DMS79 (cell line): ENCODE measurements at places on chromosomes 12 and 14.

DNA sequence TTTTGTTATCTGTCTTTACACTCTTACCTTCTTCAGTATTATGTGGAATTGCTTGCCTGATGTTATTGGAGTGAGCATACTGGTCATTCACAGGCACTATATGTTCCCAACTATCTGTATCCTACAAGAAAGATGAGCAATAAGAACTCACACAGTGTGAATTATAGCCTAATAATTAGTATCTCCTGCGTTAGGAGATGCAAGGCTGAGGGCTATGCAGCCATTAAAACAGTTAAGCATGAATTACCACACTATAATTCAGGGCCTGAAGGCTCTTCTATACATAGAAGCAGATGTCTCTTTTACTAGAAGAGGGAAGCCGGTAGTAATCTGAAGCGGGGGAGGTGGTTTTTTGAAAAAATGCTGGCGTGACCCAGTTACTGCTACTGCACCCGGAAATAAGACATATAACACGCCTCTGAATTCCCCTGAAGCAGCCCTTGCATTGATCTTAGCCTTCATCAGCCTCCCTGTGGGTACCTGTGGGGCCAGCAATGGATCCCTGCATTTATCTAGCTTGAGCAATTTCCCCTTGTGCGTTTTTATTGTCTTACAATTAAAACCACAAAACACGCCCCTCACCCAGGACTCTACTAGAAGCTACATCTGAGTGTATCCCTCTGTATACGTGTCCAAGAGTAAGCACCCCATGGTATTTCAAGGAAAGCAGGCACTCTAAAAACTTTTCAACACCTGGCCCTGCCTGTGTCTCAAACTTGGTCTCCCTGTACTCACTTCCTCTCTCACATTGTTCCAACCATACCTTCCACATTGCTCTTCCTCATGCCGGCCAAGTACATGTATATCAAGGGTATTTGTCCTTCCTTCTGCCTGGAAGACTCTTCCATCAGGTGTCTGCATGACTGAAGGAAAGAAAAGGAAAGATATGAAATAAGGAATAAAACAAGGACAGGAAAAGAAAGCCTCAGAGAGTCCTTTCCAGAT, 210.9 kb upstream of the ARID2 start:
- DNase-seq: no peak

GRCh38 chr12:2753536-2753935, 41.2 kb upstream of the FKBP4 start:
- DNase-seq: no peak

DNA sequence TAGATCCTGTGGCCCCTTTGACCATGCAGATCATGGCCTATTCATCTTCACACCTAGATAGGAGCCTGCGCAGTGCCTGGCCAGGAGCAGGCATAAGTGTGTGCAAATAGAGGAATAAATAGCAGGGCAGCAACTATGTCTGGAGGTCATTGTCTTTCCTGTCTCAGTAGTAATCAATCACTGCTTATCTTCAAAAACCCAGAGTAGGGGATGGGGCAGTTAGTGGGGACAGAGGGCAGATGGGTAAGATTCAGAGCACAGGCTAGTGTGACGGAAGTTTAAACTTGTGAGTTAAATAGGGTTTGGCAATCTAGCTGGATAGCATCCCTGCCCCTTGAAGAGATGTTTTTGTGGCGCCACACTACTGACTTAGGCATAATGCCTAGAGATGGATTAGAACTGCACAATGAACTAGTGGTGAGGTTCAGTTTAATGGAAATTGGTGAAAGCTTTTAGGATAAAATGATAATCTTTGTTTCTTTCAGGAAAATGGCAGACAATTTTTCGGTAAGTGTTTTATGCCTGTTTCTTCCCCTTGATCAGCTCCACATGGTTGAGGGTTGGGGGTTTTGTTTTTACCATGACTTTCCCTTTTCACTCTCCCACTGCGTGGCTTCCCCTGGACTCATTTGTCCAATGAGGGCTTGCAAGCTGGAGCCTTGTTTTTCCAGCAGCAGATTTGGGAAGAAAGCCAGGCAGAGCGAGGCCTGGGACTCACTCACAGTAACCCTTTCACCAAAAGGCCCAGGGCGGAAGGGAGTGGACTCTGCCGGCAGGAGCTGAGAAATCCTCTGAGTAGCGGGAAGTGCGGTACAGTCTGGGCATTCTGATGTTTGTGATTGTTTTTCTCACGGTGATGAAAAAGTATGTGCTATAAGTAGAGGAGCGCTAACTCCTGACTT, 8.1 kb downstream of the LGALS3 start:
- DNase-seq: no peak

DNA sequence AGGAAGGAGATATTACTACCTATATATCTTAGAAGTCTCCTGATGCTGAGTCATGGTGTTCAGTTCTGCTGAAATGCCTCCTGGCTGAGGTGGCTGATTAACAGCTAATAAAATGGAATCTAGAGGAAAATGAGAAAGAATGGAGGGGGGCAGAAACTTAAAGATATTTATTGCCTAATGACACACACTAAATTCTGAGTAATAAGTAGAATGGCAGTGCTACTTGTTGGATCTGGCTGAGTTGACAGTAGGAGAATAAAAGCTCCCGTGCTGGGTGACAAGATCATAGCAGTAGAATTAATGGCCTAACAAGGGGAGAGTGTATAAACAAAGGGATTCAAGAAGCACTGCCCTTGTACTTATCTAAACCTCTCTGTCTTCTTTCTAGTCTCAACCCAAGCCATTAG, 137.5 kb downstream of the CNTN1 start:
- no peak for DNase-seq

GRCh38 chr14:33307691-33308251, 369.1 kb downstream of the NPAS3 start:
- peak; percentile 7 for DNase-seq

DNA sequence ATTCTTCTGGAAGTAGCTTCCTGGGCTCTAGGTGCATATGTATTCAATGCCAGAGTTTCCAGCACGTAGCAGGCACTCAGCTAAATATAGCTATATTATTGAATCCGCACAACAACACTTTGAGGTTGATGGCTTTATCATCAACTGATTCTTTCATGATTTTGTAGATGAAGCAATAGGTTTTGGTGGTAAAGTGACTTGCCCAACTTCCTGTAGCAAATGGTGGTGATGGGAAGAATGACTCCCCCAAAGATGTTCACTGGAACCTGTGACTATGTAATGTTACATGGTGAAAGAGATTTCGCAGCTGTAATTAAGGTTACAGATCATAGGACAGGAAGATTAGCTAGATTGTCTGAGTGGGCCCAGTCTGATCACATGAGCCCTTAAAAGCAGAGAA, 3.2 kb downstream of the TDRD9 start:
- DNase-seq: no peak

- DNase-seq: no peak
Measured at GRCh38 chr12:63406781-63407180, 255.8 kb upstream of the AVPR1A start.

- no peak for DNase-seq
Measured at GRCh38 chr12:107929436-107929835, 154.9 kb downstream of the ASCL4 start.

- DNase-seq: no peak
Measured at GRCh38 chr14:25861406-25861805, 736.4 kb downstream of the NOVA1 start.

GRCh38 chr12:30939234-30939633, 12.7 kb downstream of the TSPAN11 start:
- DNase-seq: peak; percentile 35

GRCh38 chr12:83016218-83016835, 329.6 kb downstream of the TMTC2 start:
- no peak for DNase-seq

- no peak for DNase-seq
Measured at GRCh38 chr14:101557811-101558738, 3.2 kb upstream of the DIO3 start.

DNA sequence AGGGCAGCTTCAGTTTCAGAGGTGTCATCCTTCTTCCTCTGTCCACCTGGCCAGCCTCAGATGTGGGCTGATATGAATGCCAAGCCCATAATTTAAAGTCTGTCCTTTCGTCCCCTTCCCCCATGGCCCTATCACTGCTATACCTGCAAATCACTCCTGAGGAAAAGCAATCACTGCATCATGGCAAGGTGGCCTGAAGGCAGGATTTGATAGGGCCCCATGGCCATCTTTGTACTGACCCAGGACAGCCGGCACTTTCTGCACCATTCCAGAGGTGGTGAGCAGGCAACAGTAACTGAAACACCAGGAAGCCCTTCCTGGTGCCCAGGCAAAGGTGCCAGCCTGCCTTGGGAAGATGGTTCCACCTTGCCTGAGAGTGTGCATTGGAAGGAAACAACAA, 60.8 kb downstream of the ANO2 start:
- DNase-seq: no peak

GRCh38 chr12:71556875-71557274, 106.8 kb downstream of the ZFC3H1 start:
- DNase-seq: no peak

- DNase-seq: no peak
Measured at GRCh38 chr12:39643052-39643451, 23.4 kb upstream of the ABCD2 start.

GRCh38 chr14:39722547-39723273, 290.5 kb upstream of the FBXO33 start:
- DNase-seq: no peak
